NCI-H1417 (cell line): ENCODE measurements at places on chromosomes 12 and 14.

DNA sequence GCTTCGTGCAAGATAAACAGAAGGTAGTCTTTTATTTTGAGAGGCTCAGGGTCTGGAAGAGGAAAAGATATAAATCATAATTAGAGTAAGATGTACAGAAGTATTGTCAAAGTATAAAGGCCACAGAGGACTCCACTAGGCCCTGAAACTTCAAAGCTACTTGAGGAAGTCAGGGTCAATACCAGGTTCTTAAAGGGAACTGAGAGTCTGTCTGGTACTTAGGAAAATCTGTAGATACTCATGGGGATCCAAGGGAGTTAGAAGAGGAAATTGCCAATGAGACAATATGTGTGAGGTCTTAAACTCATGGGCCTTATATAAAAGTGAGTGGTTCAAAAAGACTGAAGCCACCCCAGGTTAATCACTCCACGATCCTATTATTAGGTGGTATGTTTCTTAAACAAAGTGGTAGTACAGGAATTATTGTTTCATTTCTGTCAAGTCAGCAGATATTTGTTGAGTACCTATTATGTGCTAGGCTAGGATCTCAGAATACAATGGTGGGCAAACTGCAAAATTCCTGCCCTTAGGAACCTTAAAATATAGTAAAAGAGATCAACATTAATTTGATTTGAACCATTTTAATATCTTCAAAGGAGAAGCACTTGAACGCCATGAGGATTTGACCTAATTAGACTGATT is 314.6 kb downstream of the ADAMTS20 start:
- no peak for DNase-seq

DNA sequence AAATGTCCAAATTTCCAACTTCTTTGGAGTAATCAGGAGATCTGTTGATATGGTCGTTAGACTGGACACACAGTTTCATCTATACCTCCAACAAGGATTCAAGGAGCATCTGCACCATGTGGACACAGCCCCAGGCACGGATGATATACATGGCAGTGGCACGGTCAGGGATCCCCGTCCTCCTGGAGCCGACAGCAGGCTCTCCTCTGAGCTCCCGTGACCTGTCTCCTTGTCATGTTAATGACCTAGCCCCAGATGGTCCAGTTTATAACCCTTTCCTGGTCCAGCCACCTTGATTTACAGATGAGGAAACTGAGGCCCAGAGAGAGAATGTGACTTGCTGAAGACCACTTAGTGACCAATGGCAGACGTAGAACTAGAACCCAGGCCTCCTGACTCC is 16.5 kb upstream of the SERPINA4 start:
- DNase-seq = no peak

DNA sequence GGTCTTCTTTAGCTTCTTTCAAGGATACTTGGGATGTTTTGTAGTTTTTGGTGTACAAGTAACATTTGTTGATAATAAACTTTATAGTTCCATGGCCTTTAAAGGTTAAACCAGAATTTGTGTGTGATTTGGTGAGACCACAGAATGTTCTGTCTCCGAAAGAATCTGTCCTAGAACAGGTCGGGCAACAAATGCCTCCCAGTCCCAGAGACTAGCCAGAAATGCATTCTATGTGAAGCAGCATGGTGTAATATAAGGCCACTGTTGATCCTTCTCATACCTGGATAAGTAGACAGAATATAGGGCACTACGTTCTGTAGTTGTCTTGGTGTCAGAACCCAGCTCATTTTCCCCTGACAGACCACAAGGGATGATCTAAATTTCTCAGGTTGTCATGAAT is 10.0 kb downstream of the STYK1 start:
- DNase-seq = no peak

GRCh38 chr12:77494296-77494695 is 336.4 kb upstream of the NAV3 start:
- DNase-seq = no peak

- no peak for DNase-seq
These were observed 25.2 kb downstream of the ZC3H14 start for GRCh38 chr14:88588081-88588480.

- no peak for DNase-seq
These were observed 34.3 kb upstream of the TEX22 start for GRCh38 chr14:105363847-105364708.

GRCh38 chr12:93938317-93938716 is 210.1 kb upstream of the PLXNC1 start:
- no peak for DNase-seq

DNA sequence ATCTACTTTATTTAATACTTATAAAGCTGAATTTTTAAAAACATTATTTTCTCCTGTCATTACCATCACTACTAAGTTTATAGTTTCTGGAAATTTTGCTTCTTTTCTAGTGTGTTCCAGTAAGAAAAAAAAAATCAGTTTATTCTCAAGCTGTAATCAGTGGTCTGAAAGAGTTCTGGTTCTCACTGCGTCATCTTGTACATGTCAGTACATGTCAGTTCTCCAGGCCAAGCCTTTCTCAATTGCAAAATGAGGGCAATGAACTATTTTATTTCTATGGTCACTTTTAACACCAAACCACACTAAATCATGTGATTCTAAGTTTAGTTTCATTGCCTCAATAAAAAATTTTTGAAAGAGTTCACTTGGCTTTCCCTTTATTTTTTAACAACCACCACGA is 468.9 kb upstream of the LRFN5 start:
- DNase-seq = no peak

- no peak for DNase-seq
These were observed 96.3 kb upstream of the EVL start for GRCh38 chr14:99968941-99969340.

GRCh38 chr14:37035401-37035800 is 137.0 kb downstream of the SLC25A21 start:
- DNase-seq = no peak

- no peak for DNase-seq
These were observed 624.9 kb downstream of the DIO2 start for GRCh38 chr14:79586416-79586815.
